ENCODE measurements at places on chromosomes 3 and 15.

DNA sequence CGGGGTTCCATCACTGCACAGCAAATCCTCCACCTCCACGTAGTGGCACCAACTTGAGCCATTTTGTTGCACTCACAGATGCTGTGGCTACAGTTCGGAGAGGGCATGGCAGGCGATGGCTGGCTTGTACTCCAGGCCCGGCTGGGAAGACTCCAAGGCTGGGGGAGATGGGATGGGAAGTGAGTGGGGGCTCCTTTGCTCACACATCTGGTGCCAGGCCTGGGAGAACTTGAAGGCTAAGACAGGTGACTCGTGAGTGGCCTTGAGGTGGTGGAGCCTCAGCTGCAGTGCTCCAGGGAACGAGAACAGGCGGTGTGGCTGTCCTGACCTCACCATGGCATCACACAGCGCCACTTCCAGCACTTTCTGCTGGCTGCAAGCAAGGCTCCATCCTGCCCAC is 87.9 kb downstream of the PLXNA1 start:
- no peak for DNase-seq

- DNase-seq: no peak
Measured at GRCh38 chr15:52151353-52151752, 38.8 kb upstream of the BCL2L10 start.

DNA sequence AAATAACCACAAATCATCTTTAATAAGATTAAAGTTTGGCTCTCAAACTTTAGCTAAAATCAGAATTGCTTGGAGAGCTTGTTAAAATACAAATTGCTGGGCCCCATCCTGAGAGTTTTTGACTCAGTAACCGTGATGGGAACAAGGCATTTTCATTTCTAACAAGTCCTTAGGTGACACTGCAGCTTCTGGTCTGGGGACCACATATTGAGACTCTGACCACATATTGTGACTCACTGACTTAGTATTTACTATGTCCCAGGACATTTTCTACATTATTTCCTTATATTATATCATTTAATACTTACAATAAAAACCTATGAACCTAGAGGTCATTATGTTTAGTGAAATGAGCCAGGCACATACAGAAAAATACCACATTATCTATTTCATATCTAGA is 164.5 kb downstream of the ZMAT3 start:
- DNase-seq: no peak

DNA sequence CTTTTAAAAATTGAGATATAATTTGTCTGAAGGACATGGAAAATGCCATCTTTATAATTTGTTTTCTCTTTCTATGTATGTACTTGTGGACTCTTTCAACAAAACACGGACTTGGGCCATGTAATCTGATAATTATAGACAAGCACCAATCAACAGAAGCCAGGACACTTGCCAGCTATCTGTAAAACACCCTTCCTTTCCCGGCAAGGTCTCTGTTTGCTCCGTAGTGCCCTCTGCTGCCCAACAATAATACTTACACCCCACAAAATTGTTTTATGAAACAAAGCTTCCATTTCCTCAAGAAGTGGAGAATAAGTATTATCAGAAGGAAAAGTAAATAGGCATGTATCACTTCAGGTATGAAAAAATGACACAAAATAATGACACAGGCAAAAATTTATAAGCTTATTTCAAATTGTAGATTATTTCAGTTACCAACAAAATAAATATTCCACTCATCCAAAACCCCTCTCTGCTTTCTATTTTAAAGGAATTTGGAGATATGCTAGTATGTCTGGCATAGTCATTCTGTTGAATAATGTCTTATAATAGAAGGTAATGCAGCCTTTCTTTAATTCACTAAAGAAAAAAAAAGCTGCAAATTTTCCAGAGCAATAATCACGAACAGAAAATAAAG is 32.8 kb downstream of the MYH15 start:
- DNase-seq: peak; percentile 25

GRCh38 chr3:188348435-188349244 is 194.7 kb downstream of the LPP start:
- DNase-seq: no peak
